Liver (tissue), 10 donors: ENCODE measurements at places on chromosomes 7 and 10. TPM values are rescaled to one million over a fixed set of nuclear protein-coding genes. Genes with fewer than 3 reads are reported as not detected.

- no peak for DNase-seq
These were observed 719.0 kb downstream of the GRM8 start for GRCh38 chr7:126533715-126534114.

Gene PNLIP
- total RNA-seq = 0.14 TPM

DNA sequence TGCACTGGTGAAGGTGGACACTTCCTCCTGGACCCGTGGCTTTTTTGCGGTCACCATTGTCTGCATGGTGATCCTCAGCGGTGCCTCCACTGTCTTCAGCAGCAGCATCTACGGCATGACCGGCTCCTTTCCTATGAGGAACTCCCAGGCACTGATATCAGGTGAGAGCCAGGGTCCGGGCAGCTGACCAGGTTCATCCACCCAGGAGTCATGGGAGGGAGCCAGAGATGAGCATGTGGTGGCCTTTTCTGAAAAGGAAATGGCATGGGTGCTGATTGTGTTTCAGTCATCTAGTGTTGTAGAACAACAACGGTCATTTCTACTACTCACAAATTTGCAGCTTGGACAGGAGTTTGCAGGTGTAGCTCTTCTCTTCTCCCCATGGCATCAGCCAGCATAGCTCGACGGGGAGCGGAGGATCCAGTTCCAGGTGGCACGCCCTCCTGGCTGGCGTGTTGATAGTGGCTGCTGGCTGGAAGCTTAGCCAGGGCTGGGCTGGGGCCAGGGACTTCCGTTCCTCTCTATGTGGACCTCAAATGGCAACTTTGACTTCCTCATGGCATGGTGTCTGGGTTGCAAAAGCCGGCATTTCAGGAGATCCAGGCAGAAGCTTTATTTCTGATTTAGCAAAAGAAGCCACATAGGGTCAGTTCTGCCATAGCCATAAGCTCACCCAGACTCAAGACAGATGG, 32.7 kb downstream of the SLC29A3 start:
- DNase-seq = no peak

Gene SPDYE1
- total RNA-seq = not detected

GRCh38 chr10:24652381-24652957, 71.2 kb downstream of the ARHGAP21 start:
- DNase-seq = no peak

GRCh38 chr10:75424571-75424970, 6.9 kb upstream of the LRMDA start:
- DNase-seq = no peak

DNA sequence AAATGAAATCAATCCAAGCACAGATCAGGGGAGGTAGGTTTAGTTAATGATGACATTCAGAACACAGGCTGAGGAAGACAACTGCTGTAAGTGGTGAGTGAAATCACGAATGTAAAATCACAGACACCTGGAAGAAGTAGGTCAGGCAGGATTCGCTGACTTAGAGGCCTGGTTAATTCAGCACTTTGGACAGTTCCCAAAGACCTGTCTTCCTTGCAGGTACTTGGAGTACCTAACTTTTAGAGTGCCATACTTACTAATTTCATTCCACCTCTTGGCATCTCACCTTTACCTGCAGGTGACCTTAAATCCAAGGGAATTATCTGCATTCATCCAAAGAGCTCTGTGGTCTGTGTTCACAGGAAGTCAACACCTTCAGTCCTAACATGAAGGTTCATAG, 822.3 kb downstream of the PHTF2 start:
- no peak for DNase-seq
